ENCODE measurements at places on chromosomes 12 and 14. TPM values are rescaled to one million over a fixed set of nuclear protein-coding genes. Genes with fewer than 3 reads are reported as not detected.

Gene SDS
- not detected for total RNA-seq

Gene POLE
- total RNA-seq, result 60.3 TPM

Gene TAS2R19
- total RNA-seq, result 42.2 TPM

Gene TBX3
- 13.9 TPM for total RNA-seq

Gene SMCO2
- 1.9 TPM for total RNA-seq

Gene RDH11
- total RNA-seq, result 98.0 TPM

Gene NEUROD4
- 367 TPM for total RNA-seq

Gene ADCY4
- total RNA-seq, result 13.0 TPM

Gene CAPZA3
- total RNA-seq, result not detected

Gene RTN1
- total RNA-seq, result 88.2 TPM

Gene SLC7A8
- total RNA-seq, result 36.9 TPM

Gene DTX1
- total RNA-seq, result 19.1 TPM

Gene ART4
- total RNA-seq, result 0.44 TPM

Gene PPP4R4
- total RNA-seq, result 10.0 TPM

Gene GPR65
- total RNA-seq, result 0.66 TPM

All from camera-type eye (tissue), 1 donor.